Hematopoietic multipotent progenitor cell treated with erythropoietin and hydrocortisone succinate and interleukin-3 and kit ligand, for 15 days (in vitro differentiated cells): ENCODE measurements at places on chromosomes 13 and 19.
A peak's percentile ranks its signal among the peaks of the same experiment; 100 is the strongest.

DNA sequence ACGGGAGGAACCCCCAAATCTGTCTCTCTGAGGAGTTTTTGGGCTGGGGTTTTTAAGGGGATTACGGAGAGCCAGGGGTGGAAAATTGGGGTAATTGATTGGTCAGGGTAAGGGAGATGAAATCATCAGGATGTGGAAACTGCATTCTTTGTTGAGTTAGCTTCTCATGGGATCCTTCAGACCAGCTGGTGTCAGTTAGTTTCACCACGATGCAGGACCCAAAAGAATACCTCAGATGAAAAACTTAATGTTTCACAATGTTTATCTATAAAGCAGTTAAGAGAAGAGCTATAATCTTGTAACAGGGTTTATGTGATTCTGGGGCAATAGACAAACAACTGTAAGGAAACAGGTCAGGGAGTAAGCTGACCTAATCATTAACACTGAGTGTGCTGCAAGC lies 230.8 kb downstream of the POU4F1 start:
- no peak for DNase-seq

DNA sequence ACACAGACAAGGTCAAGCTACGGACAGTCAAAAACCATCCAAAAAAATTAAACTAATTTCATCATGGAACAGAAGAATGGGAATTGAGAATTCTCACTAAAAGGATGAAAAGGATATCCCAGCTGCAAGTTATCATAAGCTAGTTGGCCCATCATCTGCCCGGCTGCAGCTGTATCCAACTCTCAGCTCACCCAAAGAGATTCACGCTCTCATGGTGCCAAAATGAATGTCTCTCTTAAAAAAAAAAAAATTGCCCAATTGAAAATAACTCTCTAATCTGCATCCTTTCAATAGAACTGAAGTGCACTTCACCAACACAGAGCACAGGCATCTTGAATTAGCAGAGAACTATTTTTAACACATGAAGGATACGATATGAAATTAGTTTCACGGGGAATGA lies 20.0 kb downstream of the ENOX1 start:
- no peak for DNase-seq

DNA sequence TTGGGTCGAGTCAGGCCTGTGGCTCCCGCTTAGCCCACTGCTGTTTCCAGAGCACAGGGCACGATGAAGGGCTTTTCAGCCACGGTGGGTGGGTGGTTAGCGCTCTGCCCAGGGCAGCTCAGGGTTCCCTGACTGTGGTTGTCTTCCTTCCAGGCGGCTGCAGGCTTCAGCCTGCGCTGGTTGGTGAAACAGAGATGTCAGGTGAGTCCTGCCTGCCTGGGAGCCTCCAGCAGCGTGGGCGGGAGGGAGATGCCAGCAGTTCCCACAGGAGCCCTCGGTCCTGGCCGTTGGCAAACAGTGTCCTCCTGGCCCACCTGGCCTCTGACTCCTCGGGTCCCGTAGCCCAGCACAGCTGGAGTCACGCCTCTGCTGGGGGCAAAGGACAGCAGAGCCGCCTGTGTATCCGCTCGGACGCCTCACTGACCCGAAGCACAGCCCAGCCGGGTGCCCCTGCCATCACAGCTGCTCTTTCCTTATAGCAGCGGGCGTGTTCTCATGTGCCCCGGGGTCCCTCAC lies 9.7 kb downstream of the ADAT3 start:
- no peak for DNase-seq

DNA sequence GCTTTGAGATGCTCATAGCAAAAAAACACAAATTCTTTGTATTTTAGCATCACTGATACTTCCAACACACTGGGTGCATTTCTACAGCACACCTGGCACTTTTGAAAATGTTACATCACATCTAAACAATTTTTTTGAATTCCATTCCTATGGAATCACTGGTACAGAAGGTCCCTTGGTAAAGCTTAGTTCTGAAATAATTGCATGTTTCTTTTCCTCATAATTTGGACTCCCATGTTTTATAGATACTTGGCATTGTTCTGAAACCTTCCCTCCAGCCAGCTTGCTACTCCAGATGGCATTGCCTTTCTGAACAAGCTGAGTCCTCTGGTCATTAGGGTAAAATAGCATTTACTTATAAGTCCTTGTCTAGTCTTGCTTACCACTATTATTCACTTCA lies 481.3 kb upstream of the GPC6 start:
- no peak for DNase-seq

DNA sequence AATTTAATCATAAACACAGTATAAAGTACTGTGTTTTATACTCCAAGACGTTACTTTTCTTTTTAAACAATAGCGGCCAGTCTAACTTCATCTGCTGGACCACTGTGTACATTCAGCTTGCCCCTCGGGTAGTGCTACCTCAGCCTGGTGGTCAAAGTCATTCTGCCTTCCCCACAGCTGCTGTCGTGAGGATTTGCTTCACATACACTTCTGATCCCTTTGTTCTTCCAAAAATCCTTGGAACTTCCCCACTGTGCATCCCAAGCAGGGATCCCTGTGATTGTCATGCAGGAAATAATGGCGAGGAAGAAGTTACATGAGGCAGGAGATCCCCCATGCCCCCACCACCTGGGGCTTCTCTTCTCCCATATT lies 234.9 kb upstream of the STARD13 start:
- DNase-seq: no peak

- DNase-seq: no peak
Measured at GRCh38 chr19:33100894-33101644, 20.1 kb downstream of the GPATCH1 start.

- no peak for DNase-seq
Measured at GRCh38 chr13:98781905-98782304, 29.4 kb upstream of the SLC15A1 start.

- DNase-seq: peak; percentile 32
Measured at GRCh38 chr13:41460074-41460465, 2.7 kb downstream of the RGCC start.

DNA sequence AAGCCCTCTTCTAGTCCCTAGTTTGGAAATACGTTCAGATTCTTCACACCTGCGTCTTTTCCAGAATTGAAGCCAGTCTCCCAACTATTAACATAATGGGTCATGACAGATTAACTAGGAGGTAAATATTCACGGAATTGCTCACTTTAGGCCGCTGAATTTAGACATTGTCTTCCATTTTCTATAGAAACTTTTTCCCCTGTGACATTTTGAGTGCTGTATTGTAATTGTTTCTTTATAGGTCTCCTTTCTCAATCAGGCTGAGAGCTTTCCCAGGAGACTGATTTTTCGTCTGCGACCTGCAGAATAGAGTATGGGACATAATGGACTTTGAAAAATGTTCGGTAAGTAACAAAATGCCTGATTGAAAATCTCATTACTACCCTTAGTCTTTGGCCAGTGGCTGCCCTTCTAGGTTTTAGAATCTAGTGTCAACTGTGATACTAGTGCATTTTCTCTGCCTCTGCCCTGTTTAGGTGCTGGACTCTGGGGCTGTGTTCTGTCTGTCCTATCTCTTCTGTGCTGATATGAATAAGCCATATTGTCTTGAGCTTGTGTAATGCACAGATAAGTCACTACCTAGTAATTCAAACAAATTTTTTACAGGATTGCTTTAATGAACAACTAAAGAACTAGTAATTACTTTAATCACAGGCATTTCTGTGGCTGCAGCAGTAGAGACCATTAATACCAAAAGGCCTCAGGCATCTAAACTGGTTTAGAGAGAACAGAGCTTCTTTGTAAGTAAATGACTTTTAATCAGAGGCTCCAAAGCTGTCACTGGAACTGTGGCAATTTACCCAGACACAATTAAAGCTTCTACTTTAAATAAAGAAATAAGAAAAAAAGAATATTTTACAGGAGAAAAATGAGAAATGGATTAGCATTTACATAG lies 122.4 kb upstream of the FREM2 start:
- DNase-seq: no peak

DNA sequence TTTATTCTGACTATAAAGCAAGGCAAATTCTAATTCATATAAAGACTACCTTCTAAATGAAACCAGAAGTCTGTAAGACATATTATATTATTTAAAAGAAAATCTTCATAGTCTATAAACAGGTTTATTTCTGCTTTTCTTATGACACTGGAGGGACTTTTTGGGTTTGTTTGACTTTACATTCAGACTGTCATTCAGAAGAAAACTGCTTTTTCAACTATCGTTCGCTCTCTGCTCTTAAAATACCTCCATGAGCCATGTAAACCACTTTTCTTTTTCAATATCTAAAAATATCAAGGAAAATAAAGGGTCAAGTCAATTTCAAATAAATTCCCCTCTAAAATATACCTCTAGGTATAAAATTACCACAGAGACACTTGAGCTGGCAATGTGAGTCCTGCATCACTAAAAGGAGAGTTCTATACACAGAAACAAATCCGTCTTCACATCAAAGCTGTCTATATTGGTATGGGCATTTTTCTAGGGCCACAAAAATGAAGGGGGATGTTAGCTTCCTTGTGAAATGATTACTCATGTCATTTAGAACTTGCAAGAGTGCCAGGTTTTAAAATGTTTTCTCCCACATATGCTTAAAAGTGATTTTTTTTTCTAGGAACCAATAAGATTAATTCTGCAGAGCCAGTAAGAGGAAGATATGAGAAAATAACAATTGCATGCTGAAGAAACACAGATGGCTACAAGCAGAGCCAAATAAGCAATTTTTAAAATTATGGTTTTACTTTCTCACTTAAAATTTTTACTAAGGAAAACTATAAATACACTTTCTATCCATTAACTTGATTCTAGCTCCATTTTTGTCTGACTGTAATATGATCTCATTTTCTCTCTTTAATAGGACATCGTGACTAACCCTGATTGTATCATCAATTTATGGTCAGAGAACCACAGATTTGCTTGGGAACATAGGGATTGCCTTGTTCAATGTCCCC lies 181.8 kb downstream of the TBC1D4 start:
- DNase-seq: no peak

DNA sequence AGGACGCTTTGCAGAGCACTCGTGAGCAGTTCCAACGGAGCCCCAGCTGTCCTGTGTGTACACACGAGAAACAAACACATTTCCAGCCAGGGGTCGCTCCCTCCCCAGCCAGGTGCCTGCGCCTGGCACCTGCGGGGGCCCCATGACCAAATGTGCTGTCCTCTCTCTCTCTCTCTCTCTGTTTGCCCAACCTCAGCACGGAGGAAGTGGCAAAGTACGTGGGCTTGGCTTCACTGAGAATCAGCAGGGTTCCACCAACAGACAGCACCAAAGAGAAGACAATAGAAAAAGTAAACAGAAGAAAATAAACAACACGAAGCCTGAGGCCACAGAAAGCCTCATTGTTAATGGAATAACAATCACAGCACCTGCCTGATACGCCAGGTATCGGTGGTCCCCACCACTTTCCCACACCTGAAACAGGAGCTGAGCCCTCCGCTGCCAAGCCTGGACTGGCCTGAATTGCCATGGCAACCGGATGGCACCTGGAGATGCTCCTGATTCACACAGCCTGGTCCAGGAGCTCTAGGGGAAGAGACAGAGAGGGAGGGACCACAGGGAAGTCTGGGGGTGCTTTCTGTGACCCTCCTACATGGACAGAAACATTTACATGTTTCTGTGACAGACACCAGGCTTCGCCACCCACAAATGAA lies 103.9 kb upstream of the CACNA1A start:
- no peak for DNase-seq

GRCh38 chr13:71866335-71867130 lies 471 bp downstream of the DACH1 start:
- DNase-seq: no peak

GRCh38 chr19:5937550-5937949 lies 23.5 kb downstream of the CAPS start:
- no peak for DNase-seq

GRCh38 chr13:99407906-99408702 lies 93.2 kb upstream of the TM9SF2 start:
- DNase-seq: no peak

DNA sequence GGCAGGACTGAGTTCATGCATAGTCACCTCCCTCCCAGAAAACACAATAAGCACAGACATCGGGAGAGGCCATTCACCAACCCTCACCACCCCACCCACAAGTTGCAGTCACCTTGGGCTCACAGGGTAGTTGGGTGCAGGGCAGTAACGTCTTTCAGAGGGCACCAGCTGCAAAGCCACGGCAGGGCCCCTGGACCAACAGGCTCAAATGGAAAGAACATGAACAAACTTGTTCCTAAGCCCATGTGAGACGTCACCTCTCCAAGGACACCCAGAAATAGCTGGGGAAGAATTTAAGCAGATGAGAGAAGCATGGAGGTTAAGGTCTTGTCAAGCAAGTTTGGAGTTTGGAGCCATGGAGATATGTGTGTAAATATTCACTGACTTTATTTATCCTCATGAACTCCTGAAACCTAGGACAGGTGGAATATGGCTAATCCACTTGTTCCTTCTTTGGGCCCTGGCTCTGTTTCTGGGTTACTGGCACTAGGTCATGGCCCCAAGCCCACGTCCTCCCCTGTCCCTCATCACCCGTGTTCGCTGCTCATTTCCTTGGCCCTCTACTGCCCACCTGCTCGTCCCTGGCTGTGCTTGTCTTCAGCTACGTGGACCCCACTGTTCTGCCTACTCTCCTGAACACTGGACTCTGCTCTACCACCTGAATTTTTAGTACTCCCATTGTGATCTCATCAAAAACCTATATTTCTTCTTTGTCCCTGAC lies 40.4 kb downstream of the SACS start:
- no peak for DNase-seq

GRCh38 chr13:110265682-110266430 lies 41.1 kb downstream of the COL4A1 start:
- no peak for DNase-seq

GRCh38 chr13:46181377-46181839 lies 569 bp downstream of the LCP1 start:
- no peak for DNase-seq

DNA sequence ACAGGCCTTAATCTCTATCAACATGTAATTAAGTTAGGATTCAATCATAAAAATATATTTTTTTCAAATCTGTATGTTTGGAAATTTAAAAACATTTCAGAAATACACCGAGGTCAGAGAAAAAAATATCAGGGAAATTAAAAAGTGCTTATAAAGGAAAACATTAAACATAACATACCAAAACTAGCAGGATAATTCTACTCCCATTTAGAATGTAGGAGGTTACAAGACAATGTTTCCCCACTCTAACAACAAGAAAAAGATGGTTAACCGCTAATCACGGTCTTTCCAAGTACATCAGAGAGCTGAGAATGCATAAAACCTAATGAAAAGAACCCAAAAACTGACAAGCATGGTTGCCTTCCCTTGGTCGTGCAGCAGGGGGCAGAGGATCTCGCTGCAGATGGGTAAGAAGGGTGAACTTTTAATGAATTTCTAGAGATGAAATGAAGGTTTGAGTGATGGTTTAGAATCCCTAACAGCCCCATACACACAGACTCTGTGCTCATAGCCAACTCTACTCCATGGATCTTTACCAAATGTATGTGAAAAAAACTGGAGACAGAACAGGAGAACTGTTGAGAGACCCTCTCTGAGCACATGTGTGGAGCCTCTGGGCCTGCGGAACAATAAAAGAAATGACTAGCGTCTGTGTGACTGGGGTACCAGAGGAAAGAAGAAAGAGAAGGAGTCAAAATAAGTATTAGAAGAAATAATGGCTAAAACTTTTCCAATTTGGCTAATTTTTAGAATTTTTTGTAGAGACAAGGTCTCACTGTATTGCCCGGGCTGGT lies 51.3 kb upstream of the LSM14A start:
- peak; percentile 41 for DNase-seq

- DNase-seq: no peak
Measured at GRCh38 chr13:27670861-27671260, 49.2 kb downstream of the POLR1D start.

GRCh38 chr13:107881362-107881761 lies 334.0 kb downstream of the LIG4 start:
- DNase-seq: no peak
